ENCODE measurements at places on chromosomes 3 and 15.

DNA sequence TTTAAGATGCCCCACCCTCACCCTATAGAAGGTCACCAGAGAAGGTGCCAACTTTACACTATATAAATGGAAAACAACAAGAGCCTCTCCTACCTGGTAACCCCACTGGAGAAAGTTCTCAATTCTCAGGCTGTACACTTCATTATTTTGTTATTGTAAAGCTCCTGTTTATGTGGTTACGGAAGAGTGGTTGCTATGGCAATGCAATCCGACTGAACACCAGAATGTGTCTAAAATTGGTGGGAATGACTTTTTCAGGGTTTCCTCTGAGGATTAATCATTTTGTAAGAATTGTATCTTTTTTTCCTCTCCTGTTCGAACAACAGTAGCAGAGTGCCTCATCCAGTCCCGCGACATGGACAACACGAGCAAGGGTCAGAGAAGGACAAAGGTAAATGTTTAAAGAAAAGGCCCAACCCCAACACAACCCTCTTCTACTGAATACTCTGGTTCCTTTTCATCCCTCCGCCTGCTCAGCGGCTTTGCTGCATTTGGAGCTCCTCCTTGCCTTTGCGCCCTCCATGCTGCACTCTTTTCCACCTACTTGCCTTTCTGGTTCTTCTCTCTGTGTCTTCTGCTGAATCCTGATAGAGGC lies 45.3 kb downstream of the DGKG start:
- DNase-seq, result no peak

- no peak for DNase-seq
Measured at GRCh38 chr3:34202975-34203374, 404.5 kb downstream of the PDCD6IP start.

DNA sequence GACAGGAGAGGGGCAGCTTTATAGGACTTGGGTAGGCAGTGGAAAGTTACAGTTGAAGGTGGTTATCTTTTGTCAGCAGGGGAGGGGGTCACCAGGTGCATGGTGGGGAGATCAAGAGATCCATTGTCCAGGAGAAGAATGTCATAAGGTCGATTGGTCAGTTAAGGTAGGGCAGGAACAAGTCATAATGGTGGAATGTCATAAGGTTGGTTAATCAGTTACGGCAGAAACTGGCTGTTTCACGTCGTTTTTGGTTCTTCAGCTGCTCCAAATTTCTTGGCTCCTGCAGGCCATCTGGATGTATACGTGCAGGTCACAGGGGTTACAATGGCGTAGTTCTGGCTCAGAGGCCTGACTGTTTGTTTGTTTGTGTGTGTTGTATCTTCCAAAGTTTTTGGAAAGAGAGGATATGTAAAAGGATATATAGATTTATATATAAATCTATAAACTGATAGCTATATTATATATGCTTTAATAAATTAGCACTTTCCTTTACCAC lies 565.1 kb downstream of the ZNF385D start:
- DNase-seq, result no peak

DNA sequence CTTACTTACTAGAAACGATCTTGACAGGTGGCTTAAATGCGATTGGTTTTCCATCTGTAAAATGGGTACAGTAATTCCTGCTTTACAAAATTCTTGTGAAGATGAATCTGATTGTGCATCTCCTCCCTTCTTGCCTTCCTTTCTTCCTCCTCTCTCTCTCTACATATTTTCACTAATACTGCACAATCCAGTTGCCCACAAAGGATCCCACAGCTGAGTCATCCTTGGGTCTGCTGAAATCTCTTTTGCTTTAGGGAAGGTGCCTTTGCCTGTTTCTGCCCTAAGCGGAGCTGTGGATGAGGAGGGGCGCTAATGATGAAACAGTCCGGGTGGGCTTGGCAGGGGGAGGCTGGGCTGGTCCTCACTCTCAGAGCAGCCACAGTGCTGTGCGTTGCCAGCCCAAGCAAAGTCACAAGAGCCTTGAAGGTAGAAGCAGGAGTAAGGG lies 46.1 kb downstream of the AMOTL2 start:
- no peak for DNase-seq

DNA sequence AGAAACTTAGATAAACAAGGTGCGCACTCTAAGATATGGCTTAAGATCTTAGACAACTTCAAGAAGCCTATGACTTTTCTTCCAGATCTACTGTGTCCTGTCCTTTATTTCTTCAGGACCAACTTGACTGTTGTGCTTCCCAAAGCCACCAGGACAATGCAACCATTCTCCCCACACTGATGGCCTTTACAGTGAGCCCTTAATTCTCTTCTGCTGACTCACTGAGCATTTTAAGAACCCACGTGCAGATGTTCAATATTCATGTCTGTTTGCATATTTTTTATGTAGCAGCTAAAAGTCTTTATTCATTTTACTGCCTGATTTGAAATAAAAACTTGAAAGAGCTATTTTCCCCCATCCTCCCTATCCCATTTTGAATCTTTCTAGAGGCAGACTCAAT lies 103.3 kb upstream of the SLC2A2 start:
- no peak for DNase-seq

GRCh38 chr3:110352841-110353604 lies 718.6 kb upstream of the NECTIN3 start:
- DNase-seq, result no peak

DNA sequence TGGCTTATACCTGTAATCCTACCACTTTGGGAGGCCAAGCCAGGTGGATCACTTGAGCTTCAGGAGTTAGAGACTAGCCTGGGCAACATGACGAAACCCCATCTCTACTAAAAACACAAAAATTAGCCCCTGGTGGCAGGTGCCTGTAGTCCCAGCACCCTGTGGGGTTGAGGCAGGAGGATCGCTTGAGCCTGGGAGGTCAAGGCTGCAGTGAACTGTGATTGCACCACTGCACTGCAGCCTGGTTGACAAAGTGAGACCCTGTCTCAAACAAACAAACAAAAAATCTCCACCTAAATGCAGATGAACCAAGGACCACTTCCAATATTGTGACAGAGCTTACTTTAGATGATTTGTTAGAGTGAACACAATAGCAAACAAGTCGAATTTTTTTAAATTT lies 53.7 kb downstream of the TP53BP1 start:
- DNase-seq, result no peak

GRCh38 chr3:72372161-72372560 lies 476.1 kb downstream of the SHQ1 start:
- DNase-seq, result no peak

GRCh38 chr3:14397046-14397445 lies 5.4 kb upstream of the SLC6A6 start:
- DNase-seq, result no peak

- no peak for DNase-seq
Measured at GRCh38 chr15:61064651-61065050, 164.5 kb downstream of the RORA start.

DNA sequence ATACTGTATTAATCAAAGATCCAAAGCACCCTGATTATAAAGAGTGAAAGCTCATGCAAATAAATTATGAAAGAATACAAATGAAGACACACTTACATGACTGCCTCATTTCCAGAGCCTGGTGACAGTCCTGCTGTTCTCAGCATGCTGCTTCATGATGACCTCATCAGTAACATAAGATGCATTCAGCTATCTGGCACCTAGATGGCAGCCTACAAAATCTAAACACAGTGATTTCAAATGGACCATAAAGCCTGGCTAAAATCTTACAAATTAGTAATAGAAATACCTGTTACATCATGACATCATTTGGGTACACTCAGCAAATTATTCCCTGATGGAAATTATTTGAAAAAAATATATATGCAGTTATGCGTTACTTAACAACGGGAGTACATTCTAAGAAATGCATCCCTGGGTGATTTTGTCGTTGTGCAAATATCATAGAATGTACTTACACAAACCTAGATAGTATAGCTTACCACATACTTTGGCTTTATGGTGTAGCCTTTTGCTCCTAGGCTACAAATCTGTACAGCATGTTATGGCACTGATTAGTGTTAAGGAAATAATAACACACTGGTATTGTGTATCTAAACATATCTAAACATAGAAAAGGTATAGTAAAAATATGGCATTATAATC lies 207.2 kb downstream of the EPHA3 start:
- no peak for DNase-seq

DNA sequence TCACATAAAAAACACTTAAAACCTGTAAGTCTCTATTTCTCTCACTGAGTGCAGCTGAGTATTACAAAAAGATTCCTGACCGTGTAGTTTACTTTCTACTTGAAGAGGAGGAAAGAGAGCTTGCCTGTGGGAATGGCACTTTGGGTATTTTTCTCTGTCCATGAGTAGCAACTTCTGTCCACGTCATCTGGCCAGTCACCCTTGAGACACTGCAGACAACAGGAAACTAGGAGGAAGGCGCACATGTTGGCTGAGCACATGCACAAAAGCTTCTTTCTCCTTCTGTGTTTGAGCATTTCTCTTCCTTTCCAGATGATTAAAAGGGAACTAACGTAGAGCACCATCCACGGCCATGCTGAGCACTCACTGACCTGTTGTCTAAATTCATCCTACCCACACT lies 19.7 kb downstream of the STARD5 start:
- DNase-seq, result no peak

- DNase-seq, result no peak
Measured at GRCh38 chr3:140085001-140085400, 150.0 kb downstream of the CLSTN2 start.

DNA sequence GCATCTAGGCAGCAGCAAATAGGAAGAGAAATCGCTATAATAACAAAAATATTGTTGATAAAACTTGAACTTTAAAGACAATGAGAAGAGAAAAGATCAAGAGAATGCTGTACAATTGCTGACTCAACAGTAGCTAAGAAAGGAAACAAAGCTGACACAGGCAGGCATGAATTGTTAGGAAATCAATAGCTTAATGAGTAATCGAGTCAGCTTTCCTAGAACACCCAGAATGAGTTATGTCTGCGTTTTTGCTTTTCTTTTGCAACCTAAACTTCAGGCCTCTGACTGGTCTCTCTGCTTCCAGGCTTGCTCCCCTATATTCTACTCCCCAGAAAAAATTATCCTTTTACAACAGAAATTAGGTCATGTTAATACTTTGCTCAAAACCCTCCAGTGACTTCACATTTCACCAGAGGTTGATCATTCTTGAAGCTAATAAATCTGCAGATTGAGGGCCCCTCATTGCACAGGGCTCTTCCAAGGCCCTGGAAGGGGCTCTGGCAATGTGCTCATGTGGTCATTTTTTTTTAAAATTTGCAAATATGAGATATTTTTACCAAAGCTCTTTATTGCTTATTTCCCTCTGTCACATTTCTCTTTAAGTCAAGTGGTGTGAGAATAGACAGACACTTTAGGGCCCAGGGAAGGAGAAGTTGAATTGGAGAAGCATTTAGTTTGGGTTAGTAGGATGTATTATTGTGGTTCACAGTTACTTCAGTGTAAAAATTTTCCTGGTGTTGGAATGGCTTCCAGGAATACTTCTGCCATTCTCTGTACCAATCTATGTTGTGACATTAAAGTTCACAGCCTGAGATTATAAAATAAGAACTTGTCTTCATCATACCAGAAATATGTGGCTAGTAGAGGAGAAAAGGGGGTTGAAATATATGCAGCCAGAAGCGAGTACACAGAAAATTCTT lies 116.3 kb downstream of the TMCO5A start:
- no peak for DNase-seq

DNA sequence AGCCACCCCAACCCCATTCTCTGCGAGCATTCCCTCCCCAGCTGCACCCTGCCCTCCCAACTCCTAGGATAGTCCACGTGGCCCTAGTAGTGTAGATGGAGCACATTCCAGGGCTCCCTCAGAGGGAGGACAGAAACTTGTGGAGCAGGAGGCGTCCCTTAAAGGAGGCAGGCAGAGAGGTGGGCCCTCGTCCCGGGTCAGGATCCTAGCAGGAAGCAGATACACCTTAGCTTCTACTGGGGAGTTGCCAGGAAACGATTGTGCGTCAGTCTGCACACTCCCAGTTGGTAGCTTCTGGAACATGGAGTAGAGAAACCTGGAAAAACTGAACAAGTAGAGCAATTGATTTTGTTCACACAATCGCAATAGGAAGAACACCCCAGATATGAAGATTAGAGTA lies 43.9 kb upstream of the KLHL25 start:
- no peak for DNase-seq

GRCh38 chr15:99425657-99426301 lies 140.0 kb upstream of the MEF2A start:
- no peak for DNase-seq

GRCh38 chr3:98612587-98612986 lies 19.2 kb upstream of the CPOX start:
- DNase-seq, result no peak

DNA sequence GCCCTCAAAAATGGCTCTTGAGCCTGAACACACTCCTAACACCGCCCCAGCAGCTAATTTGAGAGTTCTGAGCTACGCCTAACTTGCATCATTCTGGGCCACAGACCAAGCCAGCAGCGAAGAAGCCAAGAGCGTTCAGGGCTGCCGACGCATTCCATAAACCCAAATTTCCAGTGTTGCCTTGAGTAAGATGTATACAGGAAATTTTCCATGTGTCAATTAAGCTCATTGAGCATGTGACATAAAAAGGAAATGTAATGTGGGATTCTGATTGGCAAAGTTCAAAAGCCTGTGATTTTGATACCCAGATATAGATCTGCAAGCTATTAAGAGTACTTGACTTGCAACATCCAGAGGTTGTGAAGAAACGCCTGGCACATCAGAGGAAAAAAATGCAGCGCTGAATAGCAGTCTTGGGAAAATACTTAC lies 148.6 kb upstream of the NR2F2 start:
- no peak for DNase-seq

DNA sequence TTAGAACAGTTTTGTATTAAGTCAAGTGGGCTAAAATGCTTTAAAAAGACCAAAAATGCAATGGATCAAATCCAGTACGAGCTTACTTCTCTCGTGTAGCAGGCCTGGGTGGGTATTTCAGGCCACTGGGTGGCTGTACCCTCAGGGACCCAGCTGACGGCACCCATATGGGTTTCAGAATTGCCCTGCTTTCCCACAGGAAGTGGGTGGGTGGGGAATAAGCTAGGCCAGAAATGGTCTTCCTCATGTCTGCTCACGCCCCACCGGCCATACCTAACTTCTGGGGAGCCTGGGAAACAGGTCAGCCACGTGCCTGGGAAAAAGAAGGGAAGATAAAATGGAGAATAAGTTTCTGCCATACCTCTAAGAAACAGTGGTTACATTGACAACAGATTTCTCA lies 20.3 kb downstream of the GPR160 start:
- no peak for DNase-seq

- DNase-seq, result no peak
Measured at GRCh38 chr3:190746531-190746930, 116.0 kb downstream of the GMNC start.

- no peak for DNase-seq
Measured at GRCh38 chr3:153970741-153971347, 150.3 kb upstream of the ARHGEF26 start.

All from stimulated activated CD8-positive, alpha-beta memory T cell treated with anti-CD3 and anti-CD28 coated beads, Interleukin-7, amount 100 ng/mL, for 1 hour (primary cell).